ENCODE measurements at places on chromosomes 6 and 20.

GRCh38 chr6:132798869-132799538 is 567 bp upstream of the SLC18B1 start:
- no peak for DNase-seq

DNA sequence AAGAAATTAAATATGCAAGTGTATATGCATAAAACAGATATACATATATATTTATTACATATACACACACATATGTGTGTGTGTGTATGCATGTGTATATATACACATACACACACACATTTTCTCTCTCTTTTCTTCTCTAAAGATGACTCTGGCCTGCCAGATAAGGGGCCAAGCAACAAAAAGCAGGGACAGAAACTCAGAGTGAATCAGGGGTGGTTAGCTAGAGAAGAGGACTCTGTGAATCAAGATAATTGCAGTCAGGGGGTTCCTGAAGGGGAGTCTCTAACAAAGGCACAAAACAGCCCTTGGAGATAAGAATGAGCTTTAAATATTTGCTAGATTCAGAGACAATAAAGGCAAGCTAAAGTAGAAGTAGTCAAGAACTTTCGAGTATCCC is 650.5 kb downstream of the UTRN start:
- no peak for DNase-seq

DNA sequence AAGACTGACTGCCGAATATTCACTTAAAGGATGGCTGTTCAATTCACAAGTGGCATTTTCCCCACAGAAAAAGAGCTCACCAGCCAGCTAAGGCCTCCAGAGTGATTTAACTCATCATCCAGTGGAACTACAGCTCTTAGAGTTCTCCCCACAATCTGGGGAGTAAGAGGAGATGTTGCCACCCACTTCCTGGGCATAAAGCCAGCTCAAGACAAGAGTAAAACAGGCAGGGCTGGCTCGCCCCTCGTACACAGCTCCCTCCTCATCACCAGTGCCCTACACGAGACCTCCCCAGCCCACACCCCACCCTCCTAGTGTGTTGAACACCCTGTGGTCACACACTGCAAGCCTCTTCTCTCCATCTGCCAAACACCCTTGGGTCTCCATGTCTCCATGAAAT is 47.2 kb upstream of the IPCEF1 start:
- DNase-seq: no peak

- DNase-seq: no peak
Observed at GRCh38 chr6:79028641-79029314, 49.3 kb downstream of the PHIP start.

GRCh38 chr6:28791002-28791383 is 132.8 kb downstream of the TRIM27 start:
- no peak for DNase-seq

- no peak for DNase-seq
Observed at GRCh38 chr6:28117386-28118050, 6.9 kb upstream of the ZSCAN16 start.

GRCh38 chr6:100461917-100462705 is 2.6 kb downstream of the SIM1 start:
- no peak for DNase-seq

GRCh38 chr6:21753241-21754108 is 159.9 kb downstream of the SOX4 start:
- DNase-seq: no peak

DNA sequence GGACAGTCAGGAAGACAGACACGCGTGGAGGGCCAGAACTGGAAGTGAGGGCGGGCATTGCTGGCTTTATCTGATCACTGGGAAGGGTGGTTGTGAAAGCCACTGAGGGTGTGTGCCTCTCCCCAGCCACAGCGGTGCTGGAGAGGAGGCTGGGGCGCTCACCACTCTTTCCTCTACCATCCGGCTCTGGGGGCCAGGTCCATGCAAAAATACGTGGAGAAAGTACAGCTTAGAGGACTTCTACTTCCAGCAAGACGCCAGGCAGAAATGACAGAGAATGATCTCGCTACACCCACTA is 148.8 kb upstream of the RPS6KA2 start:
- DNase-seq: no peak

DNA sequence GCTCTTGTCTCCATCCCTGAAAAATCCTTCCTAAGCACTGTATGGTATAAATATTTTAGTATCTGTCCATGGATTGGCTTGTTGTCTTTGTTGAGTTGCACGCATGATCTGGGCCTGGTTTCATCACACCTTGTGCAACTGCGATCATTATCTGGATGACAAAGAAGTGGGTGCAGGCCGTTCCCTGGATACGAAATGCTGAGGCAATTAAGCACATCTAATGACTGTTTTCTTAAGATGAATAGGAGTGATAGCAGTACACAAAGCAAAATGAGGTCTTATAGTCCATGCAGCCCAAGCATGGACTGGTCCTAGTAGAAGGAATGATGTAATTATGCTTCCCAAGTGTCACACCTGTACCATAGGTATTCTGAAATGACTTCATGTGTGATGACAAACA is 47.8 kb downstream of the SLC35D3 start:
- DNase-seq: no peak

GRCh38 chr6:61751986-61752385 is 534.0 kb downstream of the KHDRBS2 start:
- no peak for DNase-seq

DNA sequence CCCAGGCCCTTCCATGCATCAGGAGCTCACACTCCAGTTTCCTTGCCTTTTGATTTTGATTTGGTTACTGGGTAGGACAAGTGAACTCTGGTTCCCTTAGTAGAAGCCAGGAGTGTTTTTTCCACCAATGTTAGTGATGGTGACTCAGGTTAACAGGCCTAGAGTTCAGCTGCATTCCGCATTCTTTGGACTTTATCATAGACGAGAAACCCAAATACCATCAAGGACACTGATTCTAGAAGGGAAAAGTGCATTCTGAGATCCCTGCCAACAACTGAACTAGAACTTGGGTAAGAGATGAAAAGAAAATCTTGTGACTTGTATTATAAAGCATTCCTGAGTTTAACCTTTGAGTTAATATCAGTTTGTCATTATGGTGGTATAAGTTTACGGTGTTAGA is 8.9 kb downstream of the GSS start:
- DNase-seq: no peak

DNA sequence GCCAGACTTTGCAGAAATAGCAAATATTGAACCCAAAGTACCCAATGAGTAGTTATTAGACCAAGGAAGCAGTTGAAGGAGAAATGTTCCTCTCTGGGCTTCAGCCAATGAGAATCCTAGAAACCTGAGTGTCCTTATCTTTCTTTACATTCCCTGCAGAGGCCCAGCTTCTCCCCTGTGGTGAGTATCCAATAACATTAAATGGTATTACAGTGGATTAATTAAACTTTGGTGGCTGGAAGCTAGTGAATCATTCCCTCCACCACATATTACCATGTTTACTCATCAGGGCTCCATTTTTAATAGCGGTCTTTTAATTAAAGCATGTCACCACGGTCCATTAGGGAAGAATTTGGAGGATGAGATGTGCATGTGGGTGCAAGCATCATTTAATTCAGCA is 74.0 kb downstream of the UNC5CL start:
- no peak for DNase-seq

GRCh38 chr20:49132995-49133478 is 55.1 kb downstream of the STAU1 start:
- DNase-seq: no peak

DNA sequence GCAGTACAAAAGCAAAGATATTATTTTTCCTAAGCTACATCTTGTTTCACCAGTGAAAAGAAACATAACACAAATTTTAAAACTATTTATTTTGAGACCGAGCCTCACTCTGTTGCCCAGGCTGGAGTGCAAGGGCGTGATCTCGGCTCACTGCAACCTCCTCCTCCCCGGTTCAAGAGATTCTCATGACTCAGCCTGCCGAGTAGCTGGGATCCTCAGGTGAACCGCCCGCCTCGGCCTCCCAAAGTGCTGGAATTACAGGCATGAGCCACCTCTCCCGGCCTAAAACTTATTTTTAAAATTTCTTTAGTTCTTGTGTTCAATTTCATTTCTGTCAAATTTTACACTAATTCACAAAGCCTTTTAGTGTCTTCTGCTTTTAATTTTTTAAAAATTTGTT is 5.9 kb downstream of the SRSF12 start:
- DNase-seq: no peak

DNA sequence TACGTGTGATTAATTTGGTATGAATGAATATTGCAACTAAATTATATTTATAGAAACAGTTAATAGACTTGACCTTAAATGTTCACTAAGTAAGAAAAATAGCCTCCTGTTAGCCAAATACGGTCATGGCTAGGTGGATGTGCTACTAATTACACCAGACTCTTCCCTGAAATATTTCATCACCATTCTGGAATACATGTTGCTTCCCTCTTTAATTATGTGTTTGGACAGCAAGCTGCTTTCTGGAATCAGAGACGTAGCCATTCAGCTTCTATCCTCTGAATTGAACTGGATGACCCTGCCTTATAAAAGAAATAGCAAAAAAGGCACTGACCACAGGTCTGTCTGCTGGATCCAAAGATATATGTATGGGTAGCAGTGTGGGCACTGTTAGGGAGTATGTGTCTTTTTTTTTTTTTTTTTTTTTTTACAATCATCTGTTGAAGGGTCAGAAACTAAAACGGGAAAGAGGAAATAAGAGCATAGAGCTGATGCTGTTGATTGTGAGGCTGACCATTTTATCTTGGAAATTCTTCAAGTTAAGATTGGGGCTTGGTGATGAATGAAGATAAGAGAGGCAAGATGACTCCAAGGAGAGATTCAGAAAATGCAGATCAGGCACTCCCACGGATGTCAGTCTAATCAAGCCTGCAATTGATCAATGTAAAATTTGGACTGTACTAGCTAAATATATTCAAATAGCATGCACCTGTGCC is 283.2 kb upstream of the HSF2 start:
- DNase-seq: no peak

GRCh38 chr6:125432963-125433362 is 131.2 kb upstream of the HDDC2 start:
- DNase-seq: no peak

- no peak for DNase-seq
Observed at GRCh38 chr6:97726378-97726777, 443.4 kb upstream of the MMS22L start.

GRCh38 chr6:168709390-168709789 is 268.4 kb downstream of the SMOC2 start:
- DNase-seq: no peak

DNA sequence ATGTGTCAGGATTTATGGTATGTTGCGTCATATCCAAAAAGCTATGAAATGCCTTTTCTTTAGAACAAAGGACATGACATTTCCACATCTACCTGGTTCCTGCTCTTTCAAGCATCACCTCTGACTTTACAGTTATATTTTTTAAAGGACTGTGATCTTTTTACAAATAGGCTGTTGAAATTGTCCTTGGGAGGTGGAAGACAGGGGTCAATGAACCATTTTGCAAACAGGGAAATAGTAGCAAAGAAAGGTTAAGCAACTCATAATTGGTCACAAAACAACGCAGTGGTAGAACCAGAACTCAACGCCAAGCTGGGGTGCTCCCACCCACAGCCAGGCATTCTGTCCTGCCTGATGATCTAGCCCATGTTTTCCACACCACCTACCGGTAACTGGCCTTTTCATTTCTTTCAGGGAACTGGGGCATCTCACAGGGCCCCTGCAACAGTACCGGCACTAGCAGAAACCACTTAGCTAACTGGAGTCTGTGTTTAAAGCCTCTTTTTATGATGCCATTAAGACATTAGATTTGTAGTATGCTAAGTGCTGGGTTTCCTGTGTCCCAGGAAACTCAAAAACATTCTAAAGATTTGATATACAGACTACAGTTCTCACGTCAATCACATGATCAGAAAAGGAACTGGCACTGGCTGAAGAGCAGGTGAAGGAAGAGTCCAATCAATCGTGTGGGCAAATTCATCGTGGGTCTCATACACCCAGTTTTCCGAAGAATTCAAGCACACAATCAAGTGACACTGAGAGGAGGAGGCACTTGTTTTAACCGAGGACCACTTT is 13.9 kb downstream of the ZNF217 start:
- DNase-seq: no peak

DNA sequence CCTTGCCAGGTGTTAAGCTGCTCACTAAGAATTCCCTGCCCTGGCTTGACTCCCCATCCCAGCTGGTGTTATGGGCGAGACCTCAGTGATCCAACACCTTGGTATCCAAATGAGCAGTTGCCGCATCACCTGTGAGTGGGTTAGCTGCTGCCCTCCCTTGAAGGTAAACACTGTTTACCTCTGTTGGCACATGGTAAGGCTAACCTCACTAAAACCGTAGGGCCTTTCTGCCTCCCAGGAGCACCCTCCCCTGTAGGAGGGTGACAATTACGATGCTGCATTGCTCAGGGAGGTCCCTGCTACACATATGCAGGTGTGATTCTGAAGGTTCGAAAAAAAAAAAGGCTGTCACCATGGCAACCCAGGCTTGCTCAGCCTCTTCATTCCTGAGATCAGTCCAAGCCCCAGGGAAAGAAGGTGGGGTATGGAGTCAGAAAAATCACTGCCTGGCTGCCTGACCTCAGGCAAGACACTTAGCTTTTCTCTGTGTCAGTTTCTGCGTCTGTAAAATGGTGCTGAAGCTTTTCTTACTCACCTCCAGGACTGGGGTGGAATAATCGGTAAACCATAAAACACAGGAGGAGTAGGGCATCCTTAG is 19.5 kb downstream of the PNPLA1 start:
- no peak for DNase-seq

DNA sequence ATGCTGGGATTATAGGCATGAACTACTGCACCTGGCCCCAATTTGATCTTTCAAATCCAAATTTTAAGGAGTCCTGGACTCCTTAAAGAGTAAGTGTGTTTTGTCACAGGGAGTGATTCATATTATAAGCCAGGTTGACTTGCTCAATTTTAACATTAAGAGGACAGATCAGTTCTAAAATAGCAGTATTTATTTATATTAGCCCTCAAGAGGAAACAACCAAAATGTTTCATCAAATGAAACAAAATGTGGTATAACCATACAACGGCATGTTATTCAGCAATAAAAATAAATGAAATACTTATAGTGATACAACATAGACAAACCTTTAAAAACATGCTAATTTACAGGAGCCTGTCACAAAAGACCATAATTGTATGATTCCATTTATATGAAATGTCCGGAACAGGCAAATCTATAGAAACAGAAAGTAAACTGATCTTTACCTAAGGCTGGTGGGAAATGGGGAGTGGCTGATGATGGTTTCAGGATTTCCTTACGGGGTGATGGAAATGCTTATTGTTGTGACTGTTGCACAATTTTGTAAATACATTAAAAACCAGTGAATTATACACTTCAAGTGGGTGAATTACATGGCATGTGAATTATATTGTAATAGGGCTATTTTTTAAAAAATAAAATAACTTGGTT is 637.4 kb downstream of the MMUT start:
- DNase-seq: no peak

GRCh38 chr6:103167345-103168071 is 1692.2 kb downstream of the HACE1 start:
- no peak for DNase-seq

- no peak for DNase-seq
Observed at GRCh38 chr6:134995536-134995935, 45.6 kb upstream of the ALDH8A1 start.

DNA sequence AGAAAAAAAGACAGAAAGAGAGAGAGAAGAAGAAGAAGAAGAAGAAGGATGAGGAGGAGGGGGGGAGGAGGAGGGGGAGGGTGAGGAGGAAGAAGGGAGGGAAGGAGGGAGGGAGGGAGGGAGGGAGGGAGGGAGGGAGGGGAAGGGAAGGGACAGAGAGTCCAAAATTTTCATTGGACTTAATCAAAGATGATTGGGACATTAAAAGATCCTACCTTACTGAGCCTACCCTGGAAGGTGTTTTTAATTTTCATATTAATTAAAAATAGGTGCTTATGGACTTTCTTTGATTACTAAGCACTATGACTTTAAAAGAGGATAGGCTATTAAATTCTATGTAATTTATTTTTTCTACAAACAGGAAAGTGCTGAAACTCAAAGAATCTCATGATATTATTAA is 299.9 kb upstream of the THEMIS start:
- DNase-seq: no peak

Data from mesenteric fat pad (tissue), 1 donor.